ENCODE measurements at places on chromosomes 1 and 21.
A peak's percentile ranks its signal among the peaks of the same experiment; 100 is the strongest.

- DNase-seq = no peak
These were observed 803 bp upstream of the FLAD1 start for GRCh38 chr1:154982341-154982740.

- no peak for DNase-seq
These were observed 198.7 kb upstream of the DUSP10 start for GRCh38 chr1:221940631-221941030.

DNA sequence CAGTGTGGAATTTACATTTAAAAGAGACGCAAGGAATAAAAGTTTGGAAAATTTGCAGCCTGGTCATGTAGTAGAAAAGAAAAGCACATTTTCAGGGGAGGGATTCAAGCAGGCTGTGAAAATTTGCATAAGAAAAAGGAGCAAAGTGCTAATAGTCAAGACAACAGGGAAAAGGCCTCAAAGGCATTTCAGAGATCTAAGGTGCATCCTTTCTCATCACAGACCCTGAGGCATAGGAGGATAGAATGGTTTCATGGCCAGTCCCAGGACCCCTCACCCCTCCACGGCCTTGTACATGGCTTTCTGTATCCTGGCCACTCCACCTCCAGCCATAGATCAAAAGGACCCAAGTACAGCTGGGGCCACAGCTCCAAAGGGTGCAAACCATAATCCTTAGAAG is 380.5 kb upstream of the BRINP3 start:
- DNase-seq = no peak

GRCh38 chr1:15923241-15923640 is 52.7 kb downstream of the ZBTB17 start:
- DNase-seq = no peak

GRCh38 chr1:44334968-44335367 is 20.1 kb downstream of the ERI3 start:
- DNase-seq = no peak

DNA sequence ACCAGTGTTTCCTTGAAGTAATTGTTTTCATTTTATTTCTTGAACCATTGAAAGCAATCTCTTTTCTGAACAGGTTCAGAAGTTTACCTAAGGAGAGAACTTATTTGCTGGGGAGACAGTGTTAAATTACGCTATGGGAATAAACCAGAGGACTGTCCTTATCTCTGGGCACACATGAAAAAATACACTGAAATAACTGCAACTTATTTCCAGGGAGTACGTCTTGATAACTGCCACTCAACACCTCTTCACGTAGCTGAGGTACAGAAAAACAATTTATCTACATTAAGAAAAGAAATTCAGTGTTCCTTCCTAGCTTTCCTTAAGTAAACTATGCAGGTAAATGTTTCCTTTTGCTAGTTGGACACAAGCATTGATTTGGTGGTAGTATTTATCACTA is 27.4 kb downstream of the AGL start:
- DNase-seq = no peak

DNA sequence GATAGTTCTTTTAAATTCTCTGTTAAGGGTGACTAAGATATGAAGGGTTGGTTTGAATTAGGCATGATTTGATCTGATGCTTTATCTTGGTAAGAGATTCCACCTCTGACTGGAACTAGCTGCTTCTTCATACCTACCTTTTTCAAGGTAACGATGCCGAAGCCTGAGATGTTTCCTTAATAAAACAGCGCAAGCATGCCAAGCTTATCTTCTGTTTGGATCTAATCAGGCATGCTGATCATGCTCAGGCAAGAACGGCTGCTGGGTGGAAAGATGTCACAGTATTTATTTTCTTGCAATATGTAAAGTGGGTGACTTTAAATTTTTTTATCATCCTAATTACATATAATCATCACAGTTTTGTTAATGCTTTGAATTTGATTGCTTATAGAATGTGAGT is 148.7 kb downstream of the ADGRL2 start:
- peak; percentile 9 for DNase-seq

DNA sequence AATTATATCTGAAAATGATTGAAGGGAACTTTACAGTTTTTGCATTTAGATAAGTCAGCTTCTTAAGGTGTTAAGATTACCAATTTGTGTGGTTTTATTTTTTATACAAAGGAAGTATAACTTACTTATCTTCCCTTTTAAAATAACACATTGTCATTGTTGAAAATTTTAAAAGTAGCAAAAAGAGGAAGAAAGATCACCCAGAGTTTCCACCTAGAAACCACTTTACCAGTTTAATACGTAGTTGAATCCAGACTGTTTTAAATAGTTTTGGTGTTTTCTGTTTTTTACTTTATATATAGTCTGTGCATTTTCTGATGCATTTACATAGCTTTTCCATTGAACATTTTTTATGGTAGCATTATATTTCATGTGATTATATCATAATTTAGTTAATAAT is 6.1 kb downstream of the CCDC18 start:
- DNase-seq = no peak

- DNase-seq = no peak
These were observed 49.4 kb downstream of the MAN1A2 start for GRCh38 chr1:117416546-117417125.

- DNase-seq = no peak
These were observed 27.8 kb downstream of the ASAP3 start for GRCh38 chr1:23456226-23456625.

GRCh38 chr1:220767312-220768125 is 19.2 kb upstream of the MTARC1 start:
- peak; percentile 53 for DNase-seq

- DNase-seq = no peak
These were observed 52.3 kb downstream of the GRIK1 start for GRCh38 chr21:29887313-29888009.

DNA sequence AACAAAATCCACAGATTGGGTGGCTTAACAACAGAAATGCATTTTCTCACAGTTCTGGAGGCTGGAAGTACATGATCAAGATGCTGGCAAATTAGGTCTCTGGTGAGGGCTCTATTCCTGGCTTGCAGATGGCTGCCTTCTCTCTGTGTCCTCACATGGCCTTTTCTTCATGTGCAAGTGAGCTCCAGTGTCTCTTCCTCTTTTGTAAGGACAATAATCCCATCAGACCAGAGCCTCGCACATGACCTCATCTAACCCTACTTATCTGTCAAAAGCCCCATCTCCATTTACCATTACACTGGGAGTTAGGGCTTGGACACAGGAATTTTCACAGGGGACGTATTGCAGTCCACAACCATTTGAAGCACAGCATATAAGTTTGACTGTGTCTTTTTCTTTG is 181.6 kb downstream of the NEGR1 start:
- DNase-seq = no peak

GRCh38 chr1:87799451-87799850 is 470.8 kb downstream of the LMO4 start:
- no peak for DNase-seq

DNA sequence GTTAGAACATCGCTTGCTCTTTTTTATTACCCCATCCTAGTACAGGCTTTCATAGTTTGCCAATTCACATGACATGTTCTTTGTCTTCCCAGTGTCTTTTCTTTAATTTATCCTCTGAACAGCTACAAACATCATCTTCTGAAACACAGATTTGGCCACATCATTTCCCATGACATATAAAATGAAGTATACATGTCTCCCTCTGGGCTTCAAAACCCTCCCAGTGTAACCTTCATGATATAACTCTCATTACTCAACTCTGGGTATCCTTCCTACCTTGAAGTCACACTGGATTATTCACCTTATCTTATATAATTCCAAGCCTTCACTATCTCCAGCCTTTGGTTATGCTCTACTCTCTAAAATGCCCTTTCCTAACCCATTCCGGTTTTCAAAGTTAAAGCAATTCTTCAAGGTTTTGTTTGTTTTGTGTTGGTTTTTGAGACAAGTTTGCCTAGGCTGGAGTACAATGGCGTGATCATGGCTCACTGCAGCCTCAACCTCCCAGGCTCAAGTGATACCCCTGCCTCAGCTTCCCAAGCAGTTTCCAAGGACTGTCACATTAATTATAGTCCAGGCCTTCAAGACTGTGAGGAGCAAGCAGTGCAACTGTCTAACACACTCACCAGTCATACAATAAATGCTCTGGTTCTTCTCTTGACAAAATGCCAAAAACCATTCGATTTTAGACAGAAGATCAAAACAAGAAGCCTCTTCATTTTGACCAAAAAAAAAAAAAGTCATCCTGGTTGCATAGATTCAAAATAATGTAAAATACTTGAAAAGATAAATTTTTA is 5.8 kb downstream of the RGS1 start:
- DNase-seq = no peak

DNA sequence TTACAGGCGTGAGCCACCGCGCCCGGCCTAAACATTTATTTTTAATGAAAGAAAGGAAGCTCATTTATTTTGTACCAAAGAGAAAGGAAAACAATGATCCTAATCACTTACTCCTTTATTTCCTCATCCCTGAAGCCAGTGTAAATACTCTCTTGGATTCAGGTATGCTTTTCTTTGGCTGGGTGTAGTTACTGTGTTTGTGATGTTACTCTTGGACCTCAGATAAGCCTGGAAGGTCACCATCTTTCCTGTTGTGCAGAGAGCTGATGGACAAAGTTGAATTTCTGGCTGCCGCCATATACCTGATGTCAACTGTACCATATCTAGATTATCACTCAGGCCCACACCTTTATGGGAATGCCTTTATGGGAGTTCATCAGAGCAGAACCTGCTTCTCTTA is 35.4 kb upstream of the FOXE3 start:
- no peak for DNase-seq

GRCh38 chr1:162587347-162587746 is 25.8 kb downstream of the UAP1 start:
- DNase-seq = peak; percentile 3

- no peak for DNase-seq
These were observed 4.1 kb downstream of the DISC1 start for GRCh38 chr1:231630558-231631205.

DNA sequence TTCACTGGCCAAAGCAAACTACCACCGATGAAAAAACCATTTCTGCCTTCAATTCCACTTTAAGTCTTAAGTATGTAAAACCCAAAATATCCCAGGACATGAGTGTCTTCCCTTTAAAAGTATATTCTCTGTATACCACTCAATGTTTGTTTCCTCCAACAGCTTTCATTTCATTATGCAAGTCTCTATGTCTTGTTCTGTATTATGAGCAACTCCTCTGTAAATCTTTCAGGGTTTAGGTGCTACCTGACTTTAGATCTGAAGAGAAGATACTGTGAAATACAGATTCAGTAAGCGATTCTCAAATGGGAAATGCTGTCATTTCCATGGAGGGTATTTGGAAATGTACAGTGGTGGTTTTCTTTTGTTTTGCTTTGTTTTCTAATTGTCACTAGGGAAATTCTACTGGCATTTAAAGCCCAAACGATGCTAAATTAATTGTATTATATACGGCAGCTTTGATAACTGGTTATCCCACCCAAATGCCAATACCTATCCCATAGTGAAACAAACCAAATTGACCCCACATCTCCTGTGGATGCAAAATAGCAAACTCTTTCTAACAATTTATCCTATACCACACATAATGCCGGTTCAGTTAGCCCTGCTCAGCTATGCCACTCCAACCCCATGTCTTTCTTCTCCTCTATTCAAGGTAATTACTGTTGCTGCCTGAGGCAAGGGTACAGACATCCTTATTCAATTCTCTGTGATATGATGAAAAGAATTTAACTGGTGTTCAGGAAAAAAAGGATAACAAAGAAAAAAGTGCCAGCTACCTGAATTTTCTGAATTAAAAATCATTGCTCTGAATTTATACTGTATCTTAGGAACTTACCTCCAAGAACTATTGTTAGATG is 182.8 kb downstream of the EIF4G3 start:
- DNase-seq = no peak

- DNase-seq = no peak
These were observed 126.1 kb downstream of the CDC42BPA start for GRCh38 chr1:227192163-227192562.

DNA sequence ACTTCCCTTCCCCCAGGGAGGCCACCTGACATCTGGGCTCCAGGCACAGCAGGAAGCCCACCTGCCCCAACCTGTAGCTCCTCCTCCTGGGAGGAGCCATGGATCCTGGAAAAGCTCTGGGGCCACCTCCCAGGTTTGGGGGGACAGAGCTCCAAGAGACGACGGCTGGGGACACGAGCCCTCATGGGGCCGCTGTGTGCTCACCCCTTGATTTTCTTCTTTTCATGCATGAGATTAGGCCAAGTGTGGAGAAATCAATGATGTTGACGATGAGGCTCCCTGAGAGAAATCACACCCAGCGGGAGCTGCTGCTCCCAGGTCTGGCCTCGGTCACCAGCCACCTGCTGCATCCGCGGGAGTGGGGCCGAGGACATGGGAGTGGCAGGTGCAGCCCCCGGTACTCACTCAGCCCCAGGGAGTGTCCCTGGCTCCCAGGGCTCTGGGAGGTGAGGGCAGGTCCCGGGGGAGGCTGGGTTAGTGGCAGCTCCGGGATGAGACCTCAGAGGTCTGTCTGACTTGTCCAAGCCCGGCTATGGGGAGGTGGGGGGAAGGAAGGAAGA is 8.7 kb downstream of the TNFRSF14 start:
- no peak for DNase-seq

DNA sequence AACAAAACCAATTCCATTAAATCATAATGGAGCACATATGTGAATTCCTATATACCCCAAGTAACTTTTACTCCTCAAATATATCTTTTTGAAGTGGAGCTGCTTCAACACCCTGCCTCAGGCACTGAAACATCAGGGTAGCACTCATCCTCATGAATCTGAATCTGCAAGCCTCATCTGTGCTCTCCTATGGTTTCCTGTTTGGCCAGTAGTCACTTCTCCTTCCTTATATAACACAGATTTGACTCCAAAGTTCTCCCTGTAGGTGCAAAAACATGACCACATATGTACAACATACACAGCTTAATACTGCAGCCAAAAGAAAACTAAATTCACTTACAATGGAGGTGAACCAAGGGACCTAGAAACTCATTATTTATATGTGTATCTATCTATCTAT is 7.2 kb downstream of the TRIT1 start:
- DNase-seq = no peak

GRCh38 chr1:34910425-34910824 is 19.0 kb downstream of the DLGAP3 start:
- DNase-seq = no peak

DNA sequence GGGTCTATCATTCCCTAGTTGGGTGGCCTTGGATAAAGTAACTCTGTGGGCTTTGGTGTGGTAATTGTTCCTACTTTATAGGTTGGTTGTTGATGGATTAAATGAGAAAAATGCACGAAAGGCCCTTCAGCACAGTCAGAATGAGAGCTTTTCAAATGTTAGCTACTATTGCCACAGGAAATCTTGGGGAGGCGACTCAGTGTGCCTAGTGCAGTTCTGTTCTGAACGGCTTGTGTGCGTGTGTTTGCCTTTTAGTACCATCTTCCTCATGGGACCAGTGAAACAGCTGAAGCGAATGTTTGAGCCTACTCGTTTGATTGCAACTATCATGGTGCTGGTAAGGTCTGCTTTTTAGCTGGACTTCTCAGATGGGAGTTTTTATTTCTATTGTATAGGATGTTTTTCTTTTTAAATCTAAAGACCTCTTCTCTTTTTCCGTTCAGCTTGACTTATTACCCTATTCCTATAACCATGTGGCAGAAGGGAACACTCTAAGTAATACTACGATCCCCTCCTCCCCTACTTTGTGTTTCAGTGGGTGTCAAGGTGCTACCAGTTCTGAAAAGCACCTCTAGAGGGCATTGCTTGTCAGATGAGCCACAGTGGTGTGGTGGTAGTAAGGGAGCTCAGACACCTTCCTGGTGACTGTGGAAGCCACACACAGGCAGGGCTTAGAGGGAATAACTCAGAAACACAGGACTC is 9.2 kb downstream of the SFT2D2 start:
- no peak for DNase-seq

Measured in thyroid gland (tissue), 4 donors.